Mucosa of gallbladder (tissue), 1 donor: ENCODE measurements at places on chromosomes 13 and 19. TPM values are rescaled to one million over a fixed set of nuclear protein-coding genes. Genes with fewer than 3 reads are reported as not detected.

DNA sequence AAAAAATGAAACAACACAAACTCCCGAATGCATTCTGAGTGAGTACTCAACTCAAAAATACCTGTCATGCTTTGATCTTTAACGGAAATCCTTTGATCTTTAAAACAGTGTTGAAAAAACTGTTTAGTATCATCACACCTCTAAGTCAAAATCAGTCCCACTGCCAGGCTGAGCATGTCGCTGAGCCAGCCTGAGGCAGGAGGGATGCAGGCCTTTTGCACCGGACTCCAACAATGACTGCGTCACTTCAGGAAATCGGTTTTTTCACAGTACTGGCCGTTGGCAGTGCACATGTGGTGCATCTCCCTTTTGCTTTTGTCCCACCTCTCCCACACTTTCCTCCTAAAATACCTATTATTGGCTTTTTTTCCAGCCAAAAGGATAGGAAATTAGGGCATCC, 78.2 kb downstream of the SHISA2 start:
- DNase-seq, result no peak

DNA sequence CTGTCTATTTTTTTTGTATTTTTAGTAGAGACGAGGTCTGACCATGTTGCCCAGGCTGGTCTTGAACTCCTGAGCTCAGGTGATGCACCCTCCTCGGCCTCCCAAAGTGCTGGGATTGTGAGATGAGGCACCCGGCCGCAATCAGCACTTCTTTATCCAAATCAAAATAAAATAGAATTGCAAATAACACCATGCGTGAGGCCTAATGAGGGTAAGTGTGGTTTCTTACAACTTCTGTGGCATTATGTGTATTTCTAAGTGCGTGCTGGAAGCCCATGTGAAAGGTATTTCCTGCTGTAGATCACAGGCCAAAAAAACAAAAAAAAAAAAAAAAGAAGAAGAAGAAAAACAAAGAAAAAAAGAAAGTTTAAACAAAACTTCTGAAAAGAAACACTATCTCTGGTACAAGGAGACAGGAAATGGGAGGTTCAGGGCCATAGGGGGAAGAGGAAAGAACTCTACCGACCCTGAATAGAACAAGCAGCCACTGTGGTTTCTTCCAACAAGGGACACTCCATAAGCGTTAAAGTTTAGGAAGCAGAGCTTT, 3.0 kb upstream of the GRAMD1A start:
- DNase-seq, result no peak

DNA sequence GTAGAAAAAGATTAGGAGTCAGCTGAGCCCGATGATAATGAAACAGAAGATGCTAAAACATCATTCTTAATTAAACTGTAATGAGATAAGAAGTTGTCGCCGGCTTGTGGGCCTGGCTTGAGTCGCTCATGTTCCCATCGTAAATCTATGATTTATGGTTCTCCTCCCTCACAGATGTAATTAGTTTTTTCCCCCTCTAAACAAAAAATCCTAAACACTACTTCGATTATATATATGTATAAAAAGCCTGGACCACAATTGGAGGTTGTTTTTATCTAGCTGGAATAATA, 151.3 kb downstream of the PTPRS start:
- DNase-seq, result no peak

- DNase-seq, result no peak
Observed at GRCh38 chr13:74036373-74036772, 97.8 kb downstream of the KLF12 start.

- no peak for DNase-seq
Observed at GRCh38 chr19:49200238-49200862, 42.8 kb downstream of the TRPM4 start.

GRCh38 chr19:43651758-43652545, 12.3 kb upstream of the CADM4 start:
- peak; percentile 61 for DNase-seq

Gene SAMD4B
- 106 TPM for total RNA-seq

GRCh38 chr19:31334101-31334848, 15.0 kb downstream of the TSHZ3 start:
- DNase-seq, result no peak

DNA sequence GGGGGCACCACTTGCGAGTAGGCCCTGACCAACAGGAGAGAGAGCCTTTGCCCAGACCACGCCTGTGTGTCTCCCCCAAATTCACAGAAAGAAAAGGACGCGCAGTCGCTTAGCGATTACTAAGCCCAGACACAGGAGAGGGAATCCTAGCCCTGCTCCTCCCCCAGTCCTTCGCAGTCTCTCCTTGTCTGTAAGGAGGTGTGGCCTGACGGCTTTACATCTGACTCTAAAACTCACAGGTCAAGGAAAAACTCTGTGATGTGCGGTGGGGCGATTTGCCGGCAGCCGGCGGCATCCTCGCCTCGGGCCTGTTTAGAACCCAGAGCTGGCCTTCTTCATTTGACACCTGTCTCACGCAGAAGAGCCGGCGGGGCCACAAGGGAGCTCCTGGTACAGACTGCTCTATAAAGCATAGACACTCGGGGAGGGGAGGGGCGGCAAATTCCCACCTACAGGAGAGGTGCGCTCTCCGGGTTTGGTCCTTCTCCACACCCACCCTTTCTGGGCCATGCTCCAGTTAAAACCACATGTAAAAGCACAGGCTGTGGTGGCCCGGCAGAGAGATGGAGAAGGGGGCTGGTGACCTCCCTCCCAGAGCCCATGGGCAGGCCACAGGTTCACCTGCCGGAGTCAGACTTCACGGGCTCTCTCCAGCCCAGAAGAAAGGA, 17.8 kb downstream of the GPR12 start:
- DNase-seq, result no peak

DNA sequence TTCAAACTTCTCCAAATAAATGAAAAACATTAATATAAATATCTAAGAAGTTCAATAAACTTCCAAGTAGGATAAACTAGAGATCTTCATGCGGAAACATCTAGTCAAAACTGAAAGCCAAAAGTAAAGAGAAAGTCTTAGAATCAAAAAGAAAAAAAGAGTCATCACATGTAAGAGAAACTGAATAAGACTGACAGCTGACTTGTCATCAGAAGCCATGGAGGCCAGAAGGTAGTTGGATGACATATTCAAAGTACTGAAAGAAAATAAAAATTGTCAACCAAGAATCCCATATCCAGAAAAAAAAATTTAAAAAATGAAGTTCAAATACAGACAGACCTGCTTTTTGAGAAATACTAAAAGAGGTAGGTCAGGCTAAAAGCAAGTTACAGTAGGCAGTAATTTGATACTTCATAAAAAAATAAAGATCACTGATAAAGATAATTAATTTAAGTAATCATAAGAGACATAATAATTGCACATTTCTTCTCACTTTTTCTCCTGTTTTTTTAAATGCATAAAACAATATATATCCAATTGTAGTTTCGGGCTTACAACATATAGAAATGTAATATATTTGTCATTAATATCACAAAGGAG, 327.6 kb upstream of the PCDH9 start:
- no peak for DNase-seq

GRCh38 chr19:42295831-42296525, 6.0 kb upstream of the PRR19 start:
- DNase-seq, result peak; percentile 79

- DNase-seq, result no peak
Observed at GRCh38 chr13:51647067-51647466, 62.8 kb downstream of the WDFY2 start.

GRCh38 chr19:53041366-53041765, 3.2 kb upstream of the ERVV-2 start:
- DNase-seq, result no peak

DNA sequence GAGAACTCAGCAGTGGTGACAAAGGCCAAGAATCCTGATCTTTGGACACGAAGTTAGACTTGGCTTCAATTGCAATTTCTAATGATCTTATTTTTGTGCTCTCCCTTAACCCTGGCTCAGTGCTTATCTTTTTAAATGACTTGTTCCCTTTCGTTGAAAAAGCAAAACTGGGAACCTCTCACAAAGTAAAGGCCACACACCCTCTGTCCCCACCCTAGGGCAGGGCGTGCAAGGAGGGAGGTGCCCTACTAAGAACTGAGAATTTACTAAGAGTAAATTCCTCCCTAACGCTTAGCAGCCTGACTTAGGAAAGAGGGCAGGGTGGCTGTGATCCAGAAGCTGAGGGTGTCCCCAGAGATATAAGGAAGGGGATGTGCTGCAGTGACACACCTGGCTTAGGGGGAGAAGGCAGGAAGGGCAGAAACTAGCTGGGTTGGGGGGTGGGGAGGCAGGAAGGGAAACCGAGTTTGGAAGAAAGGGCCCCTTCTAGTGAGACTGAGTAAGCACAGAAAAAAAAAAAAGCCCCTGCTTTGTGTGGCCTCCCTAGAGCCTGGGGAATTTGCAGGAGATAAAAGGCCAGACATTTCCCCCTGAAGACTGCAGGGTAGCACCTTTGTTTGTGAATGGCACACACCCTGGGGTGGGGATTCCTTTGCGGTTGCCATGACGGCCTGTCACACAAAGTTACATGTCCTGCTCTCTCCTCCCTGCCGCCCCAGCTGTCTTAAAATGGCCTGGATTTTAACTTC, 435.1 kb downstream of the EFNB2 start:
- peak; percentile 40 for DNase-seq

Gene LYL1
- 11.7 TPM for total RNA-seq

GRCh38 chr13:43988302-43988701, 108.6 kb downstream of the LACC1 start:
- DNase-seq, result no peak

Gene CAMSAP3
- 61.3 TPM for total RNA-seq

Gene ZNF93
- 3.9 TPM for total RNA-seq

Gene MATK
- 4.7 TPM for total RNA-seq

Gene CD33
- 8.3 TPM for total RNA-seq
